CD4-positive, alpha-beta T cell treated with Interleukin-15 for 1 hour (primary cell): ENCODE measurements at places on chromosomes 12 and 14.

GRCh38 chr14:56331592-56332216, 213.5 kb downstream of the PELI2 start:
- no peak for DNase-seq

DNA sequence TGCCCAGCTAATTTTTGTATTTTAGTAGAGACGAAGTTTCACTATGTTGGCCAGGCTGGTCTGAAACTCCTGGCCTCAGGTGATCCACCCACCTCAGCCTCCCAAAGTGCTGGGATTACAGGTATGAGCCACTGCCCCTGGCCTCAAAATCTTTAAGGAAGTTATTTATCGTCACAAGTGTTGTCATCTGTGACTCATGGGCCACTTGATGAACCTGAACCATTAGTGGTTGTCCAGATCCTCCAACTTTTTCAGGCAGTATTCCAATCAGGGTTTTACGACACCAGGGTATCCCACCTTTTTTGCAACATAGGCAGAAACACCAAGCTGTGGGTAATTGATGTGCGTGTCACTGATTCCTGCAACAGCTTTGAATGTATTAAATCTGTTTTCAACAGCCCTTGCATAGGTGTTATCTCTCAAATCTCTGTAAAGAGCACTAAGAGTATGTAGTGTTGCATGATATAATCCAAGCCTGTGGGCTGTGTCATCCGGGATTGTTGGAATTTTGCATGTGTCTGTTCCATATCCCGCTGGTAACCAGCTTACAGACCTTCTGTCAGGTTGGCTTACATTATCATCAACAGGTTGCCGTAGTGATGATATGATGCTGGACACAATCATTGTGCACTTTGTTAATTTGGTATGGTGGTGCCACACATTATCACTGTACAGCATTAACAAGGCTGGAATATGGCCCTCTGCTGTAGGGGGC, 79.3 kb upstream of the SCN8A start:
- no peak for DNase-seq

DNA sequence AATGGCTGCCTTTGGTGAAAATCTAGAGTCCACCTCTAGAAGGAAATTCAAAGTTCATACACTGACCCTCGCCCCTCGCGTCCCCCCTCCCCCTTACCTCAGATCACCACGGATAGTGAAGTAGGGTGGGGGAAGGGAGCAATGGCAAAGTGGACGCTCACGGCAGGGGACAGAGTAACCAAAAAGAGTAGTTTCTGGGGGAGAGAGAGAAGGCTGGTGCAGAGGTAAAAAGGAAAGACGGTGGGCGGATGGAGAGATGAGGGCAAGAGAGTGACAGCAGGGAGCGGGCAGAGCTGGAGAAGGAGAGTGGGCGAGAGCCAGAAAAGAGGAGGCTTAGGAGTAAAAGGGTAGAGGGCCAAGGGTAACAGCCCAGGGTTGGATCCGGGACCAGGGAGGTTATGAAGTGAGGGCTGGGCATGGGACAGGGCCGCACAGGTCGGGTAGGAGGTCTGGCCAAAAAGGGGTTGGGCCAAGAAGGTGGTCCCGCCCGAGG, 423 bp downstream of the ALDH6A1 start:
- DNase-seq, result no peak

DNA sequence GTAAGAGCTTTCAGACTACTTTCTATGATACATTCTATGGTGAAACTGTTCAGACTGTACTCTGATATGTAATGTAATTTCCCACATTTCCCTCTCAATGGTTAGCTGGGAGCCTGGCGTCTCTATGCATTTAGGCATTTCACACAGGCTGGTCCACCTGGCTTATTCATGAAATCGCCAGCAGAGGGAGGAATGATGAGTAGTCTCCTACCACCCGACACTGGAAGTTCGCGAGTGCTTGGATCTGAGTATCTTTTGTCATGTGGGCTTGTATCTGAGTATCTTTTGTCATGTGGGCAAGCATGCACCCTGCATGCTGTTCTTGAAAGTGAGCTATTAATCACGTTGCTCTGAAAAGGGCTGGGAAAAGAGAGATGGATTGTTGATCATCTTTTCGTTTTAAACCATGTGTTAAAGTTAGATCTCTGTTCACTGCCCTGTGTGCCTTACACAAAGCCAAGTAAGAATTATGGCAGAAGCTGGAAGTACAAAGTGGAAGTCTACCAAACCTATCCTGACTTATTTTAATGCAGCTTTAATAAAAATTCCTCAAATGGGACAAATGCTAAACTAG, 235.0 kb downstream of the ATP23 start:
- no peak for DNase-seq

- no peak for DNase-seq
These were observed 32.6 kb downstream of the MOK start for GRCh38 chr14:102272392-102272791.

- DNase-seq, result peak; percentile 21
These were observed 75.2 kb upstream of the TMCC3 start for GRCh38 chr12:94725375-94726168.

GRCh38 chr14:45970621-45971020, 681.0 kb downstream of the RPL10L start:
- no peak for DNase-seq

GRCh38 chr14:20503898-20504297, 1.4 kb upstream of the RNASE10 start:
- DNase-seq, result no peak

GRCh38 chr12:20212658-20213555, 155.4 kb upstream of the PDE3A start:
- no peak for DNase-seq

DNA sequence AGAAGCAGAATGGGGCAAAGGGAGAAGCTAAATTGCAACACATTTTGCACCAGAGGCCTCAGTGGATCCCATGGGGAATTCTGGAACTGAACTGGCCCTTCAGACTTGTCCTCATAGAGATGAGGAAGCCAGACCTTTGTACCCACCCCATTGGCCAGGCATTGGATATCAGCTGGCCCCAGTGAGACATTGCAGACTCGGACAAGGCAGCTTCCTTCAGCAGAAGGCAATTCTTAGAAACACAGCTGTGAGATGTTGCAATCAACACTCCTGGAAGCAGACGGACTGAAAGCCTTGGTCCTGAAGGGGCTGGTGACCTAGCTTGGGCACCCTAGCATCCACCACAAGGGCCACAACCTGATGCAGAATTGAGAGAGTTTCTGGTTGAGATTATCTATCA, 218.1 kb downstream of the MSRB3 start:
- no peak for DNase-seq

GRCh38 chr14:80455031-80455430, 243.7 kb upstream of the DIO2 start:
- DNase-seq, result no peak

- DNase-seq, result no peak
These were observed 92.8 kb upstream of the FLRT2 start for GRCh38 chr14:85437148-85437547.

GRCh38 chr12:45435945-45436710, 220.2 kb downstream of the ANO6 start:
- peak; percentile 31 for DNase-seq

- DNase-seq, result no peak
These were observed 3.7 kb upstream of the SLC35F4 start for GRCh38 chr14:57869617-57870016.

DNA sequence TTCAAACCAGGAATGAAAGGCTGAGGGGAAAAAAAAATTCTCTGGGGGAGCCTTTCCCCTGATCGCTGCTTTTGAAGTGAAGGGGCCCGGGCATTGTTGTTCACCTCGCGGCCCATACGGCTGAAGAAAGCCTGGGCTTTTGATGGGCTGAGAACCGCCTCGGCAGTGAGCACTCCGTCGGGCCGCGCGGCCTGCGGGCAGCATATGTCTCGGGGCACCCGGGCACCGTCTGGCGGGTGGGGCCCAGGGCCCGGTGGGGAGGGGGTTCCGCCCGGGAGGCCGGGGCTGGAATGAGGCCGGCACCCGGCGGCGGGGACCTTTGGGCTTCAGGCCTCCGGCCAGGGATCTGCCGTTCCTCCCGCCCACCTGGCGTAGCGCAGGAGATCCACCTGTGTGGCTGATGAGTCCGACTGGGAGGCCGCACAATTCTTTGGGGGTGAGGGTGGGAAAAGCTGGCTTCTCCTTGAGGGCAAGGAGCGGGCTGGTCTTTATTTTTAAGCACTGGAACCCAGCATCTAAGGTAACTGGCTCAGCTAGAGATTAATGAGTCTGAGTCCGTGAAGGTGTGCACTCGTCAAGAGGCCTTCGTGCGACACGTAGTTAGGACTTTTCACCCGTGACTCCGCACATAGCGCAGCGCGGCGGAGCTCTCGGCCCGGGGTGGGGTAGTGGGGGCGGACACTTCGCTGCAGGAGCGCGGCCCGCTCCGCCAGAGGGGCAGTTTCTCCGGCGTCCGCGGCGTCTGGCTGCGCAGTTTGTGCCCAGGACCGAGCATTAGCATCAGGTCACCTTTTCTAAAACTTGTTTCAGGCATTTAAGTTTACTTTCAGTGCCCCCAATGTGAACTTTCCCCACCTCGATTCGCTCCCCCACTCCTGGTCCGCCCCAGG, 10.6 kb downstream of the FOXA1 start:
- no peak for DNase-seq

- peak; percentile 66 for DNase-seq
These were observed 20.0 kb upstream of the TCP11L2 start for GRCh38 chr12:106282457-106283097.

- DNase-seq, result no peak
These were observed 54.7 kb downstream of the PPM1A start for GRCh38 chr14:60303745-60304144.

GRCh38 chr14:58191763-58192601, 8.0 kb upstream of the ACTR10 start:
- DNase-seq, result no peak

DNA sequence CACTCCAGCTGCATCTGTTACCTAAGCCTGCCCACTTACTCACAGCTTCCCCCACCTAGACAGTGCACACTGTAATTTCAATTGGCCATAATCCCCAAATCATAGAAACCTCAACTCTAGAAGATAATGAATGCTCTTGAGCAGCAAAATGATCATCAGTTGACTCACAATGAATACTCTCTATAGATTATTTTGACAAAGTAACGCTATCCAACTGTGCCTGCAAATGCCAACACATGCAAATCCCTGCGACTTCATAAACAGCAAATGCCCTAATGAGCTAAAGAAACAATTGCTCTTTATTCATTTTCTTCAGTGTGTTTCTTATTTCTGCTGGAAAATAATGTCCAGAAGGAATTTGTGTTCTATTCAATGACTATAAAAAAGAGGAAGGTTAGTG, 319.5 kb downstream of the PAWR start:
- no peak for DNase-seq

DNA sequence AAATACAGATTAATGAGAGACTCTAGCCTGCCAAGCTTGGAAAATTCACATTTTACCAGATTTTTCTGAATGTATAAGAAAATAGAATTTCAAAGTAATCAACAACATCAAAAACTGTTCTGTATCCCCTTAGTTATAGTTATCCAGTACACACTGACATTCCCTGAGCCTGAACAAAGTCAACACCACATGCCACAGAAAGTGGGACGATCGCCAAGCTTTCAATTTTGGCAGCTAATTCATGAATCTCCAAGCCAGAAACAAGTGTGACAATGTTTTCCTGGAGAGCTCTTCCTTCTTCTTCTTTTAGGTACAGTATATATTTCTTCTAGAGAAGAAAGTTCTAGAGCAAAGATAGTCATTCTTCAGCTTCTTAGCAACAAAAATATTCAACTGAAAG, 290.2 kb downstream of the PRKD1 start:
- DNase-seq, result no peak

DNA sequence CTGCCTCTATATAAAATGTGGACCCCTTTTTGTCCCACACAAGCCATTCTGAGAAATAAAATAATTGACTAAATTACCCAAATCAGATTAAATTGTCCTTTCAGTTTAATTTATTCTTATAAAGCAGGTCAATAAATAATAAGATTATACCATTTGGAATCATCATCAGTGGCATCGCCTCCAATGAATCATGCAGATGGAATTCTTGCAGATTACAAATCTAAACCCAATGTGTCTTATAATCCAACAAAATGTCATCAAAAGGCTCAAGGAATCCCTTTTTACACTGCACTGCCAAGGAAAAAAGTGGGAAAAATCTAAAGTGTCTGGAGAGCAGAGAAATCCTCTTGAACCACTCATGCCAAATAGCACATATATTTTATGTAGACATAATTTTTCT, 138.2 kb upstream of the TSPAN8 start:
- DNase-seq, result no peak

GRCh38 chr14:28769276-28769880, 2.8 kb downstream of the FOXG1 start:
- no peak for DNase-seq

DNA sequence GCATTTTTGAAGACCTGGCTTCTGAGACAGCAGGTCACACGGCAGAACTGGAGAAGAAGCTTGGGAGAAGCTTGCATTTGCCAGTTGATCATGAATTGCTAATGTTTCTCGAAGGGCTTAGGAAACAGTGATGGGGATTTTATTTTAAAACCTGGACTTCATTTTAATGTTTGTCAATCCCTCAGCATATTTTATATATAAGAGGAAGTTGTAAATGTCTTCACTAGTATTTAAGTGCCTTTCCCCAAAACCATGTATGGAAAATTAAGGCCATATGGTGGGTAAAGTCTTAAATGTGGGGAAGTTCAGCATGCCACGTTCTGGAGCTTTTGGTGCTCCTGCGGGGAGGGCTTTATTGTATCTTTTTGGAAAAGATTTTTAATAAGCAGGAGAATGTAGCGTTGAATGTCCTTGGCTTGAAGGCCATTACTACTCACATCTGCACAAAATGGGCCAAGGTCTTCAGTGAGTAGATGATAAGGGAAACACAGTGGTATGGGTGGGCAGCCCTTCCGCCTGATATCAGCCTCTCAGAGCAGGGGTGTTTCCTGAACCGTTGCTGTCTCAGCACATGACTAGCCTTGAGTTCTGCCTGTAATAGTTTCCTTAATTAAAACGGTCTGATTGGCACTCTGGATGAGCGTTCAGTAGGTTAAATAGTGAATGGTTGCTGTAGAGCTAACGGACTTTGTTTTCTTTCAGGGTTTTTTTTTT, 511.4 kb downstream of the PCNX1 start:
- no peak for DNase-seq

- no peak for DNase-seq
These were observed 186.6 kb downstream of the CACNA1C start for GRCh38 chr12:2239381-2239871.

GRCh38 chr12:131264635-131265034, 310.9 kb downstream of the ADGRD1 start:
- no peak for DNase-seq

DNA sequence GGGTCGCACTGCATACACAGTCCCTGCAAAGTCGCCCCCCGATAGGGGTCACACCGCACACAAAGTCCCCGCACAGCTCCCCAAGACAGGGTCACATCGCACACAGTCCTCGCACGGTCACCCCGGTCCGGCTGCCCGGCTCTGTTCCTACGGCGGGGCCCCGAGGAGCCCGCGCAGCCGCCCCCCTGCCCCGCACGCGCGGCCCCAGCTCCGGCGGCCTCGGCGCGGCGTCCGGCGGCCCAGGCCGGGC, 300 bp downstream of the SSH1 start:
- DNase-seq, result no peak

GRCh38 chr12:130142736-130143135, 19.5 kb upstream of the FZD10 start:
- DNase-seq, result no peak

DNA sequence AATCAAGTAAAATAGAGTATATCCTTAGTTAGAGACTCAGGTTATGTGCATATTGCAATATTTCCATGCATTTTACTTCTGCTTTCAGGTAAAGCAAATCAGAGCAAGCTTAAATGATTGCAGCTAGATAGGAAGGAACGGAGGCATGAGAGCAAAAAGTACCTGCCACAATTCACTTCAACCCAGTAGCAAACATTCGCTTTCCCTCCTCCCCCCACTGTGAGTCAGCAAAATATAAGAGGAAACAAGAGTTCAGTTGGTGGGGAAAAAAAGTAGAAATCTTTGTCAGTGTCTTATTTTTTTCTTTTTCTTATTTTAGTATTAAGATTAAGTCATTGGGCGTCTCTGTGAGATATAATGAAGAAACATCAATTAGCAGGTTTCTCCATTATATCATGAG, 475.4 kb downstream of the NPAS3 start:
- no peak for DNase-seq
